H4 (cell line): ENCODE measurements at places on chromosomes 3 and 15. TPM values are rescaled to one million over a fixed set of nuclear protein-coding genes. Genes with fewer than 3 reads are reported as not detected.

- DNase-seq, result peak; percentile 93
Measured at GRCh38 chr3:184176377-184177330, 2.0 kb downstream of the AP2M1 start.

GRCh38 chr3:16522834-16523233, 9.3 kb upstream of the RFTN1 start:
- no peak for DNase-seq

DNA sequence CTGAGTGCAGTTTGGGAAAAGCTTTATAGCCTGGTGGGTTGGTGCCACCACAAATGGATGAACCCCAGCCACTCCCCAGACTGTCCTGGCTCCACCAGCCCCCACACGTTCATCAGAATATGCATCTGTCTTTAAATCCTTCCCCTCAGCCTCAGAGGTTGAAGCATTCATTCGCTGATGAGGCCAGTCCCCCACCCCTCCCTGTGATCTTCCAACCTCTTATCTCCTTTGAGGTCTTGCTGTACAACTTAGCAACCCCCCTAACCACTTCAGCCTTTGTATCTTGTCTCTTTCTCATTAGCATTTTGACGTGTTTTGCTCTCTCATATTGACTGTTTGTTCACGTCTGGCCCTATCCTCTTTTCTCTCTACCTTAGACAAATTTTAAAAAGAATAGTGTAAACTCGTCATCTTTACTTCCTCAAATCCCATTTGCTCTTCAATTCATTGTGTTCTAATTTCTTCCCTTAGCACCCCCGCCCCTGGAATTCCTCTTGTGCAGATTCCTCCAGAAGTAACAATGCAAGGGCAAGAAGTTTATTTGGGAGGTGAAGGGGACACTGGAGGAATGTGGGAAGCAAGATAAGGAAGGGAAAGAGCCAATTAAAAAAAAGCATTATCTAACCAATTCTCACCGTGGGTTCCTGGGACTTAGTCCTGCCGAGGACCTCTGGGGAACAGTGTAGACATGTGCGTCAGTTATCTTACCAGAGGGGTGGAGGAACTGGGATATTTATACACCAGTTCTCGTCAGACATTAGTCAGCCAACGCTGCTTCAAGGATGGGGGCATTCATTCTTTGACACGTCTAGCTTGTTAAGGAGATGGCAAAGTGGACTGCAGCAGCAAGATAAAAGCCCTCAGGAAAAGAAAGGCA, 38.6 kb downstream of the MOBP start:
- DNase-seq, result no peak

RYR3 gene
- total RNA-seq, result 0.16 and 0.72 TPM in 2 replicates

CPNE9 gene
- 0.31 TPM in 1 of 2 replicates, not detected in the other for total RNA-seq

UBAP1L gene
- total RNA-seq, result 0.06 TPM in 1 of 2 replicates, not detected in the other
